ENCODE measurements at places on chromosomes 6 and 20.

- DNase-seq: no peak
Measured at GRCh38 chr6:79964607-79965081, 17.3 kb upstream of the ELOVL4 start.

DNA sequence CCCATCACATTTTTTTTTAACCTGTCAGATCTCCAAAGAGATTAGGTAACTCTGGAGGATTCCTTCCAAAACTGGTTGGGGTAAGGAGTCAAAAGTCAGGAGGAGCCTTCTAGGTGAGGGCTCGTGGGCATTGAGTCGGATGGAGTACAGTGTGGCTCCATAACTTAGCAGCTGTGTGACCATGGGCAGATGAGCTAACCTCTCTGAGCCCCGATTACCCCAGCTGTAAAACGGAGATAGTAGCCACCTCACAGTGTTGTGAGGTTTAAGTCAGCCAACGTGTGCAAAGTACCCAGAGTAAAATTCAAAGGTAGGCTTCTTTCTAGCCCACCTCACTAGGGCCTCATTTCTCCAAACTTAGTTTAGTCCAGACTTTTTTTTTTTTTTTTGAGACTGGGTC lies 151.5 kb downstream of the CD24 start:
- DNase-seq: no peak

- DNase-seq: no peak
Measured at GRCh38 chr20:17525650-17526049, 5.5 kb downstream of the BFSP1 start.

DNA sequence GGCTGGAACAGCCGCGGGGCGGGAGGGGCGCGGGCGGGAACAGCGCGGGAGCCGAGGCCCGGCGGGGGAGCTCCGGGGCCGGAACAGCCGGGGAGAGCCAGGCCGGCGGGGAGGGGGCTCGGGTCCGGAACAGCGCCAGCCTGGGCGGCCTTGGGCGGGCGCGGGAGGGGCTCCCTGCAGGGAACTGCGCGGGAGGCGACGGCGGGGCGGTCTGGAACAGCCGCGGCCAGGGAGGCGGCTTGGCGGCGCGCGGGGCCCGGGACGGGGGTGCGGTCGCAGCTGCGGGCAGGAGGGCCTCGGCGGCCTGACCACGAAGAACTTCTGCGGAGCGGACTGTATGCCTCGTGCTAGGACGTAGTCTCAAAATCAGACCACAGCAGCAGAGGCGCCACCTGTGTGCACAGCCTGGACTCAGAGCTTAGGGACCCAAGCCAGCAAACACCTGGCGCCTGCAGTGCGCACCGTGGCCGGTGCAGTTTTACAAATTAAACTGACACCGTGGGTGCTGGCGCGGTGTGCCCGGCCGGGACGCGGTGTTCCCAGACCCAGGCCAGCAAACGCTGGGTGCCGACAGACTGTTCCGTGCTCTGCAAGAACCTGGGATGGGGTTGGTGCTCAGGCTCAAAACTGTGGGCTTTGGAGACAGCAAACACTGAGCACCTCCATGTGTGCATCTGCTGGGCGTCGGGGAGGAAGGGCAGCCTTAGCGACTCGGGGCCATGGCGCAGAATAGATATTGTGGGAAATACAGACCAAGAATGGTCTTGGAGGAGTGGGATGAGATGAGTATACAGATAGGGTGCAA lies 572 bp downstream of the ZNF341 start:
- DNase-seq: peak; percentile 91

DNA sequence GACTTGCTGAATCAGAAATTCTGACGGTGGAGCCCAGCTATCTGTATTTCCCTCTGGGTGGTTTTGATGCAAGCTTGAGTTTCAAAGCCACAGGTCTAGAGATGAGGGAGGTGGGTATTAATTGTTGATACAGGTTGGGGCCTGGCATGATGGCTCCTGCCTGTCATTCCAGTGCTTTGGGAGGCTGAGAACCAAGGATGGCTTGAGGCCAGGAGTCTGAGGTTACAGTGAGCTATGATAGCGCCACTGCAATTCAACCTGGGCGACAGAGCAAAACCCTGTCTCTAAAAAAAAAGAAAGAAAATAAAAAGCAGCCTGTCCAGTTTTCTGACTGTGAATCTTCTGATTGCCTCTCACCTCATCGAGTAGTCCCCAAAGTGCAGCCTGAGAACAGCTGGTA lies 184.8 kb upstream of the SASH1 start:
- no peak for DNase-seq

DNA sequence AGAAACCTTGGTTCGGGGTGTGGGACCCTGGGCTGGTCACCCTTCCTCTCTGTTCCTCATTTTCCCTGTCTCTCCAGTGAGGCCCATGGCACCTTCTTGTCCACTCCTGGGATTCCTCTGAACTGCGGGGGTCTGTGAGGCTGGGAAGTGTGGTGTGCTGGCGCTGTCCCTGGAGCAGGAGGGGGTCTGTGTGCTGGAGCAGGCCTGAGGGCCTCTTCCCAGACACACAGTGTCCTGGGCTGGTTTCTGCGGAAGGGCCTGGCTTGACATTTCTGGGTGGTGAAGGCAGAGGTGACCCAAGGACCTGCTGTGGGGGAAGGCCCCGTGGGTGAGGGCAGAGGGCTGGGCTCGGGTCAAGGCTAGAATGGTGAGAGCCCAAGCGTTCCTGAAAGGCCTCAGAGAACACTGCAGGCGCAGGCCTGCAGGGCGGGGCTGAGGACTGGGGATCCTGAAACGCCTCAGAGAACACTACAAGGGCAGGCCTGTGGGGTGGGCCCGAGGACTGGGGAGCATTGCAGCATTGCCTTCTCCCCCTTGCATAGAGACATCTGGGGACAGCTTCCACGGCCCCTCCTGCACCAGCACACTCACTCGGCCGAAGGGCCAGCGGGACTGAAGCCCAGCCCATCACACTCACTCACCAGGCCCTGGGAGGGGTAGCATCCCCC lies 10.6 kb upstream of the BAK1 start:
- no peak for DNase-seq

- DNase-seq: no peak
Measured at GRCh38 chr6:147954938-147955337, 387.7 kb upstream of the SASH1 start.

- no peak for DNase-seq
Measured at GRCh38 chr20:38150335-38151170, 14.5 kb downstream of the TGM2 start.

DNA sequence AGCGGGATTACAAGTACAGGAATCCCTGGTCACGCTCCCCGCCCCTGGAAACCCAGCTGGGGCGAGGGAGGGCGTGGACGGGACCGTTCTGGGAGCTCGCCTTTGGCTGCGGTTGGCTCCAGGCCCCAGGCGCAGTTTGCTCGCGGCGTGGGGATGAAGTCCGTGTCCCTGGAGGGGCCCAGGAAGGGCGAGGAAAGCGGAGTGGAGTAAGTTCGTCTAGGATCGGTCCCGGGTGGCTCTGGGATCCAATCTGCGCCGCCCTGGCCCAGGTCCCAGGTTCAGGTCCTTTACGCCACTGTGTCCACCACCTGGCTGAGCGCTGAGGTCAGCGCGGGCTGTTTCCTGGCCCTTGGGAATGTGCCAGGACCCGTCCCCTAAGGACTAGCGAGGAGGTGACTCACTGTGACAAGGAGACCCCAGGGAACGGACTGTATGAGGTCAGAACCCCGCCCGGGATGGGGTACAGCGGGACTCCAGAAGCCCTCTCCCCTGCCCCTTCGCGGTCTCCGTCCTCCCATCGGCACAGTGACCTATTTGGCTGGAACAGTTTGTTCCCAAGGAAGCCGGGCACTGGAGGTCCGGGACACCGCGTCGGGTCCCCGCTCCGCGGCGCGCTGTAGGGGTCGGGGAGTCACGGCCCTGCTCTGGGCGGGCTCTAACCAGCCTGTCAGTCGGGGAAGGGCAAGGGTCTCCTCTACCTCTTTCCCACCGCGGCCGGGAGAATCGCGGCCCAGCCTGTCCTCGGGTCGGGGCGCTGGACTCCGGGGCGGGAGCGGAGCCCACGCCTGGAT lies 724 bp downstream of the CDKN1A start:
- no peak for DNase-seq

DNA sequence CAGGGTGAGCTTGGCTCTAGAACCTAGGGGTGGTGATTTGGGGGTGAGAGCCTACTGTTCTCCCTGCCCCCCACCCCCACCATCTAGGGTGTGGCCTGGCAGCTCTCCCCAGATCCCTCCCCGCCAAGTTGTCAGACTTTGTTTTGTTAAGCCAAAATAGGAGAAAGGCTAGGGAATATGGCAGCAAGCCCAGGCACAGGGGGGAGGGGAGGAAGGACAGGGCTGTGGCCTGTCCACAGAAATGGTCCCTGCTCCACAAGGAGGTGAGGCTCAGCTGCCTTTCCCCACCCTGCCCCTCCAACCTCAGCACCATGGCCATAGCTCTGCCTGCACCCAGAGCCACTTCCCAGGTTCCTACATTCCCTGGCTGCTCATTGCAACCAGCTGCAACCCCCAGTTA lies 17.2 kb downstream of the SCUBE3 start:
- no peak for DNase-seq

DNA sequence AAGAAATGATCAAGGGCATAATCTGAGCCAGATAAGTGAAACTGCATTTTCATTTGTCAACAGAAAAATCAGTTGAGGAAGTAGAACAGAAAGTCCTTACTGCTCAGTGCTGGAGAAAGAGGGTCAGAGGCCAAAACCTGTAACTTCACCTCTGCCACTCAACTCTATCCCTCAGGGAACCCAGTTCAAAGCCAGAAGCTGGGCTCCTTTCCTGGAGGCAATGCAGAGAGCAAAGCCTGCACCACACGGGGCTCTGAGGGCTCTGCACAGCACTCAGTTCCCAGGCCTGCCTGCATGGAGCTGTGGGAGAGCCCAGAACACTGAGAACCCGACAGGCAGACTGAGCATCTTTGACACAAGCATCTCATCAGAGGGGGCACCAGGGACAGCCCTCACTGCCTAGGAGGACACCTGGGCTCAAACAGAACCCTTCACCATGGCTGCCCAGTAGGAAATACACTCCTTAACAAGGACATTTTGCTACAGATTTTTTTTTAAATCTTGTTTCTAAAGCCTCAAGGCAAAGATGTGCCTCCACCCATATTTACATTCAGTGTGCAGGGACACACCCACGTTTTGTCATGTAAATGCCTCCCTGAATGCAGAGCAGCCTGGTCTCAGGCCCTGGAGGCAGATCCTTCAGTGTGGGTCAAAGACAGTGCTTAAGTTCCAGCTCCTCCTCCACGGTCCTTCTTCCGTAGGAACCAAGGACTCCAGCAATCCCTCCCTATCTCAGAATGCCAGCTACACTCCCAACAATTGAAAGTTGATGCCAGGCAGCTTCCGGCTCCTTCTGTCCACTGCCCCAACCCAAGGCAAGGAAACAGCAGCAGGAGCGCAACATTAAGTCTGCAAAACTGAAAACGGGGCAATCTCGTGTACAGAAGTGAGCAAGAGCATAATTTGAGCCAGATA lies 6.6 kb downstream of the RNASET2 start:
- no peak for DNase-seq
